H9 (cell line): ENCODE measurements at places on chromosomes 4 and X. TPM values are rescaled to one million over a fixed set of nuclear protein-coding genes. Genes with fewer than 3 reads are reported as not detected.

DNA sequence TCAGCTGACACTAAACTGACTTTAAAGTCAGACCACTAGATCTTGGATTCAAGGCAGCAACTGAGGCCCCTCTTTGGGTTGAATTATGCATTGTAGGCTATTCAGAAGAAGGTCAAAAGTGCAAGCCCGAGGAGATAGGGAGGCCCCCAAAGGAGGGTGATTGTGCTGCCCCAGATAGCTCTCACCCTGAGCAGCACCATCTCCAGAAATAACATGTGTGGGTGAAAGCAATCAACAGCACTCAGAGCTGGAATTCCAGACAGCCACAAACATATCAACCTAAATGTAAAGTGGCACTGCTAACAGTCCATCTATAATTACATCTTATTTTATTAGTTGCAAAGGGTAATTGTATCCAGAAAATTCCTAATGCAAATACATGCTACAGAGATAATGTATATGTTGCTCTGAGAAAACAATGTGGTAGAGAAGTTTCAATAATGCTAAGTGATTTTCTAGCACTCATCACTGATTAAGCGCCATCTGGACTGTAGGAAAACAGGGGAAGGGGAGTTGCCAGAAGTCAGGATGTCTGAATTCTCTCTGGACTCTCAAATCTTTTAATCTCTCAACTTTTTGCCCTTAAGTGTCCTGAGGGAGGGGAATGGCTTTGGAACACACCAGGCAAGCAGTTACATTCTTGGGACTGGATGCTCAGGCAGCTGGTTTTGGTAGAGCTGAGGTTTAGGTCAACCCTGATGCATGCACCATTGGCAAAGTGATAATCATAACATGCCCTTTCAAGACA is 61.8 kb upstream of the SFRP2 start:
- no peak overlapping the region for H3K27ac ChIP-seq
- no peaks in the 10 kb centered on the region for H3K27me3 ChIP-seq
- no peak overlapping the region for H3K4me3 ChIP-seq
- no peaks in the 10 kb centered on the region for H3K4me1 ChIP-seq
- H3K36me3 ChIP-seq, result no peaks in the 10 kb centered on the region; the same call in 1 of the 3 replicates
- no peak for DNase-seq

GRCh38 chr4:140096483-140096861 is 57.5 kb downstream of the MAML3 start:
- H3K4me1 ChIP-seq, result peaks cover 14% of the 10 kb centered on the region; the same call in 1 of the 2 replicates
- H3K27ac ChIP-seq, result no peak overlapping the region
- no peak for DNase-seq
- no peak overlapping the region for H3K4me3 ChIP-seq

DNA sequence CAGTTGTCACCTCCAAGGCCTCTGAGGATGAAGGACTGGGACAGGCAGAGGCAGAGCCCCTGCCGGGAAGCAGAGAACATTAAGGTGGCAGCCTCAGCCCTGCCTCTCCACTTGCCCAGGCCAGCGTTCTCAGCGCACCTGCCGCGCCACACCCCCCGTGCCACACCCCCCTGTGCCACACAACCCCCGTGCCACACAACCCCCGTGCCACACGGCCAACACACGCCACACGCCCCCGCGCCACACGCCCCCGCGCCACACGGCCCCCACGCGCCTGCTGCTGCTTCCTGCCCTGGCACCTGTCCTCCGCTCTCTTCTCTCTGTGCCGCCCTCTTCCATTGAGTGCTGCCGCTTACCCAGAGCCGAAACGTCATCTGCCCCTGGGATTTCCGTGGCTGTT is 58.0 kb upstream of the ZFP42 start:
- no peaks in the 10 kb centered on the region for H3K27me3 ChIP-seq
- H3K4me1 ChIP-seq, result no peaks in the 10 kb centered on the region
- H3K27ac ChIP-seq, result no peak overlapping the region

- peak overlapping the region; percentile 97 for H3K4me3 ChIP-seq
- H3K27me3 ChIP-seq, result no peaks in the 10 kb centered on the region; the same call in 1 of the 2 replicates
- no peak overlapping the region for H3K27ac ChIP-seq
- peaks cover 3% of the 10 kb centered on the region for H3K4me1 ChIP-seq
- peak; percentile 64 for DNase-seq
Measured at GRCh38 chr4:183906739-183907651, 1.9 kb downstream of the STOX2 start.

- peaks cover 8% of the 10 kb centered on the region; the same call in 1 of the 2 replicates for H3K4me1 ChIP-seq
- H3K27me3 ChIP-seq, result no peaks in the 10 kb centered on the region
- no peak for DNase-seq
- H3K27ac ChIP-seq, result no peak overlapping the region
Measured at GRCh38 chr4:153005899-153006381, 69.8 kb downstream of the FHDC1 start.

DNA sequence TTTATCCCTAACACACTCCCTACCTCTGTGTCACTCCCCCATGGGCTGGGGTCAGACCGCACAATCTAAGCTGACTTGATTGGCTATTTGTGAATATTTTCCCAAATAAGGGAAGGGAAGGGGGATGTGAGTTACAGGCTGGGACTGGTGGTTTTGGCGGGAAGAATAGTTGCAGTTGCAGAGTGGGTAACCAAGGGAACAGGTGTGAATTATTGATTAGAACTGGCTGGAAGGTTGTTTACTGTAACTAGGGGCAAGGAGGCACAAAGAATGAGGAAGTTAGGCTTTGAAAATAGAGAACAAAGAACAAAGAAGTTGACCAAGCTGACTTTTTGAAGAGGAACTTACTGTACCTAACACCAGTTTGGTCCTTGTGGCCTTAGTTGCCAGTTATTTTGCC is 88.0 kb upstream of the XAGE2 start:
- H3K36me3 ChIP-seq, result peaks cover 14% of the 10 kb centered on the region
- H3K4me3 ChIP-seq, result no peak overlapping the region
- no peak for DNase-seq

Gene GABRE
- 1.4 and 1.8 TPM in 2 replicates for total RNA-seq

Gene DMP1
- not detected in 2 replicates for total RNA-seq
